Activated naive CD4-positive, alpha-beta T cell (primary cell): ENCODE measurements at places on chromosomes 1 and 21.
A peak's percentile ranks its signal among the peaks of the same experiment; 100 is the strongest.

GRCh38 chr21:38493549-38494250 lies 4.6 kb downstream of the ERG start:
- no peak for DNase-seq

DNA sequence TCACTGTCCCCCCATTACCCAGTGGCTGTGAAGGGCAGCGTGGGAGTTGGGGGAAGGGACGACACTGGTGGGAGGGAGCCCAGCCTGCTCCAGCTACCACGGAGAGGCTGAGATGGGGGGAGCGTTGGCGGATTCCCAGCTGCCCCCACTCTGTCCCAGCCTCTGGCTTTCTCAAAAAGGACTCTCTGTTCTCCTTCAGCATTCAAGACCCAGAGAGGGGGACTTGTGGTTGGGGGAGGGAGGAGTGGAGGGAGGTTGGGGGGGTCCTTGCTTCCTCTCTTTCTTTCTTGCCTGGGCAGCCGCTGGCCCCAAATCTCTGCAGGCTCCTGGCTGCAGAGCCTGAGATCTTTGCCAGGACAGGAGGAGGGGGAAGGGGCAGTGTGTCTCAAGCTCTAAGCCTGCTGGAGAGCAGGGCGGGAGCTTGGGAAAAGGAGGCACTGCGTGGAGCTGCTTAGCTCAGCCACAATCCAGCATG lies 2.2 kb downstream of the ATP1A2 start:
- no peak for DNase-seq

GRCh38 chr1:232598837-232599177 lies 31.1 kb downstream of the SIPA1L2 start:
- no peak for DNase-seq

DNA sequence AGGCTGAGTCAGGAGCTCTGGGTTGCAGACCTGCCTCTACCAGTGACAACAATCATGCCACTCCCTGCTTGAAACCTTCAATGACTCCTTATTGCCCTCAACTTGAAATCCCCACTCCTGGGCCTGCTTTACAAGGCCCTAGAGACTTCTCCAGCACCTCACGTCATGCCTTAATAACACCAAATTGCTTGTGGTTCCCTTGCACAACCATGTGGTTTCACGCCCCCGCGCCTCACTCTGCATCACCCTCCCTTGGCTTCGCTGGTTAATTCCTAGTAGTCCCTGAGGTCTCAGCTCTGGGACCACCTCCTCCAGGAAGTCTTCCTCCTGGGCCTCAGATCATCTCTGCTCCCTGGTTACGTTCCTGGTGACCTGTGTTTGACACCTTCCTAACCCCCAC lies 33.0 kb downstream of the EPHA2 start:
- DNase-seq, result no peak

DNA sequence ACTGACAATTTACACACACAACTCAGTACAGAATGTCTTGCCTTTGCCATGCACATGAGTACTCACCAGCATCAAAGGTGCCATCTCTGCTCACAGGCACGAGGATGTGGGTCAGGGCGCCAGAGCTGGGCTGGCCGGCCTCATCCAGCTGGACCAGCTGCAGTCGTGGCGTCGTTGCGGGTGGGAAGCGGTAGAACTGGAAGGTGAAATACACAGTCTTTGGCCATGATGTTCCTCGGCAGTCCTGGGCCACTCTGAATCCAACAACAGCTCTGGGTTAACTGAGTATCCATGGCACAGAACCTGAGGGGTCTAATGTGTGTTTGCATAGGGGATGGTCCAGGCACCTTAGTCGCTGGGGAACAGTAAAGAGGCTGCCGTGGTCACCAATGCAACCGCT lies 87.7 kb downstream of the NPHP4 start:
- DNase-seq, result no peak

DNA sequence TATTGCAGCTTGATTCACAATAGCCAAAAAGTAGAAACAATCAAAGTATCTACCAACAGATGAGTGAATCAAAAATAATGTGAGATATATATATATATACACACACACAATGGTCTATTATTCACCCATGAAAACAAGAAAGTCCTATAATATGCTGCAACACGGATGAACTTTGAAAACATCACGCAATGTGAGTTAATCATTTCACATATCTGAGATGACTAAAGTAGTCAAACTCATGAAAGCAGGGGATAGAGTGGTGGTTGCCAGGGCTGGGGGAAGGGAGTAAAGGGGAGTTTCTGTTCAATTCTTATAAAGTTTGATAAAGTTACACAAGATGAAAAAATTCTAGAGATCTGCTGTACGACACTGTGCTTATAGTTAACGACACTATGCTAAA lies 1234.8 kb downstream of the MRPL39 start:
- no peak for DNase-seq

- no peak for DNase-seq
Measured at GRCh38 chr1:69657971-69658370, 90.2 kb downstream of the LRRC7 start.

- DNase-seq, result no peak
Measured at GRCh38 chr1:6953907-6954364, 168.7 kb downstream of the CAMTA1 start.

DNA sequence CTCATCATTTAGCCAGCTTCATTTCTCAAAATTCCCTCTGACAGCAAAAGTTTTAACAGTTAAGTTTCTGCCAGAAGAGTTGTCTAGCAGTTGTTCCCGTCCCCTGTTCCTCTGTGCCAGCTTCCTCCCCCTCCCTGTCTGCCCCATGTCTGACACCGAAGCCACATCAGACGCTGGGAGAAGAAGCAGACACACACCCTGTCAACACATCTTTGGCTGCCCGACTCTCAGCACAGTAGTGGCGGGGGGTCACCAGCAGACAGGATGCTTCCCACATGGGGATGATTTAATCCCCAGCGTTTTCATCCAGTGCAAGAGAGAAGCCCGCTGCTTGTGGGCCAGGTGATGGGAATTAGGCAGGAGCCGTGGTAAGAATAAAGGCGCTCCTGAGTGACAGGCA lies 379.4 kb upstream of the RUNX1 start:
- DNase-seq, result peak; percentile 43

- no peak for DNase-seq
Measured at GRCh38 chr1:224458996-224459395, 24.4 kb upstream of the WDR26 start.

DNA sequence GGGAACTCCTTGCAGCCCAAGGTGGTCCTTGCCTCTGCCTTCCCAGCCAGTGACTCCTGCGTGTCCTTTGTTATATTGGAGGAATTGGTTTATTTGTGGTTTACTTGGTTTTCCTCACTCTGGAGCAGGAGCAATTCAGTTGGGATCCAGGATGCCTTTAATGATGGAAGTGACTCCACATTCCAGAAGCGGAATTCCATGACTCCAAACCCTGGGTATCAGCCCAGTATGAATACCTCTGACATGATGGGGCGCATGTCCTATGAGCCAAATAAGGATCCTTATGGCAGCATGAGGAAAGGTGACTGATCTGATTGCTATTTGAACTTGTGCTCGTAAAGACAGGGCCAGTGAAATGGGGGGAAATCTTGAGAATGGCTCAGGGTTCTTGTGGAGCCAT lies 15.1 kb upstream of the PIGV start:
- no peak for DNase-seq

DNA sequence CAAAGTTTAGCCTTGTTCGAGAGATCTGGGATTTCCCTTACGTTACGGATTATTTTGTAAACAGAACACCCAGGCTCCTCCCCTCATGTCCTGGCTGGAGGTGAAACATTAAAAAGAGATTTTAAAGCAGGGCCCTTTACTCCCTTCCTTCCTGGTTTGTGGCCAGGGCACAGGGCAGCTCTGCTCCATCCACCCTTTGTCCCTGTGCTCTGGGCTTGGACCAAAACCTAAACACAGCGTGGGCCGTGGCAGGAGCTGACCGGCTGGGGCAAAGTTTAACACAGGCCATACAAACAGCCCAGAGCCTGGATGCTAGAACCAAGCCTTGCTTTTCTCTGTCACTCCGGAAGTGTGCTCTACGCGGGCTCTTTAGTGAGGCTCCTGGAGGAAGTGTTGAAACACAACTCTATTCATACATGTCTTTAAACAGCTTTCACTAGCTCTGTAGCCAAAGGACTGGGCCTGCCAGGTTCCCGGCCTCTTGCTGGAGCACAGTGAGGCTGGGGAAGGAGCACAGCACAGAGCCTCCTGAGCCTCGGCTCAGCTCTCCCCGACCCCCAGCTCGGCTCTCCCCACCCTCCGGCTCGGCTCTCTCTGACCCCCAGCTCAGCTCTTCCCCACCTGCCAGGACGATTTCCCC lies 84.7 kb downstream of the PDE9A start:
- DNase-seq, result peak; percentile 21

DNA sequence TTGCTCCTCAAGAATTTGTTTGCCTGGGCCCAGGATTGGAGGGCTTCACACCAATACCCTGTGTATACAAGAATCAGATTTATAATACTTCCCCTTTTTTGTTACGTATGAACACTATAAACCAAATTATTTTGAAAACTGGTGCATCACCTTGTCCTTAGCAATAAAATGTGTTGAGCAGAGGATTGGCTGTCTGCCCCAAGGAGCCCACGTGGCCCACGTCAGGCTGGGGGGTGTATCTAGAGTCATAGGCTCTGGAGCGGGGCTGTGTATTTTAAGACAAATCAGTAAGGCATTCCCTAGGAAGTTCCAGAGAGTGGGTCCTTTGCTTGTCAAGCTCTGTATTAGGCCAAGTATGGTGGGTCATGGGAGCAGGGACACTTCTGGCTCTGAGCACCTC lies 2.0 kb upstream of the ST3GAL3 start:
- DNase-seq, result no peak

GRCh38 chr1:58885998-58886397 lies 102.2 kb upstream of the JUN start:
- DNase-seq, result no peak

- no peak for DNase-seq
Measured at GRCh38 chr1:43814401-43814800, 107.1 kb downstream of the ST3GAL3 start.

DNA sequence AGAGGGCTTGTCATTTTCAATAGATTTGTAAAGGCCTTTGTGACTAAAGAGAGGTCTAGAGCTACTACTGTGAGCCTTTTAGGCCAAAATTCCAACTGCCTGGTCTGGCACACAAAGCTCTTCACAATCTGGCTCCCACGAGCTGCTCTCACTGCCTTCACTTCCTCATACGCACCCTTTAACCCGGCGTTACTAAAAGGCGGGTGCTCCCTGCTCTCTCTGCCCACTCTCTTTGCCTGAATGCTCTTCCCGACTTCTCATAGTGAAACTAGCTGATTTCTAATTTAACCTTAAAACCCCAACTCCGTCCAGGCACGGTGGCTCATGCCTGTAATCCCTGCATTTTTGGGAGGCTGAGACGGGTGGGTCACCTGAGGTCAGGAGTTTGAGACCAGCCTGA lies 14.2 kb downstream of the BSDC1 start:
- DNase-seq, result no peak

- no peak for DNase-seq
Measured at GRCh38 chr1:6275826-6276782, 15.2 kb upstream of the GPR153 start.

GRCh38 chr1:221336126-221336525 lies 405.8 kb downstream of the DUSP10 start:
- DNase-seq, result no peak

- DNase-seq, result no peak
Measured at GRCh38 chr1:119040489-119040888, 52.3 kb upstream of the TBX15 start.

- no peak for DNase-seq
Measured at GRCh38 chr1:68969441-68969840, 472.6 kb upstream of the DEPDC1 start.

GRCh38 chr1:108082738-108083562 lies 117.2 kb downstream of the SLC25A24 start:
- DNase-seq, result no peak

DNA sequence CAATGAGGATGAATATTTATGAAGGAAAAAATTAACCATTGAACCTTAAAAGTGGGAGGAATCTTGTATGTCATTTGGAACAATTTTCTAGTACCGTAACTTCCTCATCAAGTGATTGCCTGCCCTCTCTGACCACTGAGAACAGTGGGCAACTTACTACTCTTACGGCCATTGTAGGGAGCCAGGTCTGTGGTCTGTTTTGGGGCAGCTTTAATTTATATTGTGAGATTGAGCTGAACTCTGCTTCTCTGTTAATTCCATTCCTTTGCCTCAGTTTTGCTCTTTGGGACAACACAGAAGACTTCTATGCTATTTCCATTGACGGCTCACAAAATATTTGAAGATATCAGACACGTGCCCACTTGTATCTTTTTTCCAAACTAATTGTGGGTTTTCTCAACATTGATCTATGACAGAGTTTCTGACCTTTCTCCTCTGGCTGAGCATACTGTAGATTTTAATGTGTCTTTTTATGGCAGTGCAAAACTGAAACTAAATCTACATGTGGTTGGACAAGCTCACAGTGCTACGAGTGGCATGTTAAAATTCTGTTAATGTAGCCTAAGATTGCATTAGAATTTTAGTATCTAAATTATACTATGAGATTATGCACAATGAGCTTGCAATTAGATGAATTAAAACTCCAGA lies 27.8 kb upstream of the ZNF281 start:
- DNase-seq, result no peak

DNA sequence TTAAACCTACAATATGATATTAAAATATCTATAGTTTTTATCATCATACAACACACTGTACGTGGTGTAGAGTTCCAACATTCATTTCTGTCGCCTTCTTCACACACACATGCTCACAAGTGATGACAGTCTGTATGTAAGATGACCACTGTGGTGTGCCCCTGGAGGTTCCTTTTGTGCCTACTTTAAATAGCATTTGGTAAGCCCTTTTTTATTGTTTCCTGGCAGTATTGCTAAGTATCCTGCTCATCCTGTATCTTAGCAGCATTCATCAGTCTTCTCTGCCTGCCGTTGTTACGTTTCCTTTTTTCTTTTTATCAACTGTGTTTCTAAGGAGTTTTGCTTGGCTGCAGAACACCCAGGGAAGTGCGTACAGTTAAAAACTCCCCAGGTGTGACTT lies 231.4 kb downstream of the CHRM3 start:
- DNase-seq, result no peak

GRCh38 chr1:101288491-101288944 lies 51.7 kb downstream of the S1PR1 start:
- peak; percentile 23 for DNase-seq

- DNase-seq, result no peak
Measured at GRCh38 chr1:14689996-14690615, 91.6 kb downstream of the KAZN start.

DNA sequence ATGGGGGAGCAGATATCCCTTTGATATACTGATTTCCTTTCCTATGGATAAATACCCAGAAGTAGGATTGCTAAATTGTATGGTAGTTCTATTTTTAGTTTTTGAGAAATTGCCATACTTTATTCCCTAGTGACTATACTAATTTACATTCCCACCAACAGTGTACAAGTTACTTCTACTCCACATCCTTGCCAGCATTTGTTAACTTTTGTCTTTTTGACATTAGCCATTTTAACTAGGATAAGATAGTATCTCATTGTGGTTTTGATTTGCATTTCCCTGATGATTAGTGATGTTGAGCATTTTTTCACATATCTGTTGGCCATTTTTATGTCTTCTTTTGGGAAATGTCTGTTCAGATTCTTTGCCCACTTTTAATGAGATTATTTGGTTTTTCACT lies 620.6 kb upstream of the CAMK1G start:
- DNase-seq, result no peak

- no peak for DNase-seq
Measured at GRCh38 chr1:232247669-232248068, 382.3 kb downstream of the SIPA1L2 start.

GRCh38 chr1:196180847-196181593 lies 427.2 kb downstream of the KCNT2 start:
- no peak for DNase-seq

- no peak for DNase-seq
Measured at GRCh38 chr1:153962088-153963029, 978 bp downstream of the SLC39A1 start.

- DNase-seq, result no peak
Measured at GRCh38 chr1:2279817-2280216, 51.7 kb downstream of the SKI start.
